Activated CD8-positive, alpha-beta memory T cell treated with anti-CD3 and anti-CD28 coated beads, Interleukin-2, amount 10 ng/mL, durations not matched to agents 7 days and 5 days (primary cell): ENCODE measurements at places on chromosomes 3 and 15.

DNA sequence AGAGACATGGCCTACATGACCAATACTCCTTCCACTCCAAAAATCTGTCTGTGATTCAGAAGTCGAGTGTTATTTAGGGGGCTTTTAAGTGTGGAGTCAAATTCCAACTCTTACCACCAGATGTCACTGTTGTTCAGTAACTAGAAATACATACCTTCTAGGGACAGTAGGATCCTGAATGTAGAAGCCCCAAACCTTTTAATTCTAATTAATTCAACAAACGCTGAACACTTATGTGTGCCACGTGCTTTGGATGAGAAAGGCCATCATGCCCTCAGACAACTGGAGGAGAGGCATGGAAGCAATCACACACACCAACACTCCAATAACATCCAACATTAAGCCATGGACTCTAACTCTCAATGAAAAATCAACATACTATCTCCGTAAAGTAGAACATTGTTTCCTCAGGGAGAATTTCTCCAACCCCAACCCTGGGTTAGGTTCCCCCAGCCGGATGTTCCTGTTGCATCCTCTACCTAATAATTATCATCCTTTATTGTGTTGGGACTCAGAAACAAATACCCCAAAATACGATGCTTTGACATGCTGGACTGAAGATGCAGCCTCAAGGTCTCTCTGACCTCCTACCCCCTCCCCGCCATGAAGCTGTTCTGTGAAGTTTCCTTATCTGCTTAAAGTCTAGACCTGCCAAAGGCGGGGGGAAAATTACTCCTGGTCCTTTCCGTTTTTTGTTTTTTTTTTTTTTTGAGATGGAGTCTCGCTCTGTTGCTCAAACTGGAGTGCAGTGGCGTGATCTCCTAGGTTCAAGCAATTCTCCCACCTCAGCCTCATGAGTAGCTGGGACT is 8.0 kb upstream of the CCDC13 start:
- DNase-seq, result no peak

DNA sequence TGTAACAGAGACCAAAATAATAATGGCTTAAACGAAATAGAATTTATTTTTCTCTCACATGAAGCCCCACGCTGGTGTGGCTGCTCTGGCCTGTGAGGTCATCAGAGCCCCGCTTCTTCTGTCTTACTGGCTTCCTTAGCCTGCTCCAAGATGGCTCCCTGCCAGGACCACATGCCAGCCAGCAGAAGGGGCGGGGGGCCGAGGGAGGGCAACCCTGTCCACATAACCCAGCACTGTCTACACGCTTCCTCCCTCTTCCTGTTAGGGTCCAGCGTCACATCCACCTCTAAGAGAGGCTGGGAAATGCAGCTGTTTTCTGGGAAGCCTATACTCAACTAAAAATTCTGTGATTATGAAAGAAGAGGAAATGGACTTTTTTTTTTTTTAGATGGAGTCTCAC is 107.9 kb upstream of the DLG1 start:
- DNase-seq, result no peak

- no peak for DNase-seq
Measured at GRCh38 chr3:77122652-77123051, 82.8 kb downstream of the ROBO2 start.

GRCh38 chr15:49686599-49686998 is 65.8 kb downstream of the DTWD1 start:
- DNase-seq, result no peak

- no peak for DNase-seq
Measured at GRCh38 chr15:73270366-73271097, 98.2 kb downstream of the HCN4 start.

DNA sequence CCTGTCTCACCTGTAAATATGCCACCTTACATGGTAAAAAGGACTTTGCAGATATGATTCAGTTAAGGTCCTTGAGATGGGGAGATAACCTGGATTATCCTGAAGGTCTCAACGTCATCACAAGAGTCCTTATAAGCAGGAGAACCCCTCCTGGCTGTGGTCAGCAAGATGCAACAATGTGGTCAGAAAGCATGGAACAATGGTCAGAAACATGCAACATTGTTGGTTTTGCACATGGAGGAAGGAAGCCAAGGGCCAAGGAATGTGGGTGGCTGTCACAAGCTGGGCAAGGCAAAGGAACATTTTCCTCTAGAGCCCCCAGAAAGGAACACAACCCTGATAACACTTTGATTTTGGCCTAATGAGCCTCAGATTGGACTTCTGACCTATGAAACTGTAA is 9.4 kb upstream of the SUMF1 start:
- no peak for DNase-seq

GRCh38 chr3:158789592-158789991 is 12.3 kb upstream of the MFSD1 start:
- no peak for DNase-seq
